ENCODE measurements at places on chromosomes 2 and 18. TPM values are rescaled to one million over a fixed set of nuclear protein-coding genes. Genes with fewer than 3 reads are reported as not detected.

The INHA gene
- total RNA-seq: 0.19 TPM

The CAPN10 gene
- total RNA-seq: 34.0 TPM

The ACSL3 gene
- total RNA-seq: 93.0 TPM

The ACTG2 gene
- total RNA-seq: 53.1 TPM

The PRSS56 gene
- not detected for total RNA-seq

DNA sequence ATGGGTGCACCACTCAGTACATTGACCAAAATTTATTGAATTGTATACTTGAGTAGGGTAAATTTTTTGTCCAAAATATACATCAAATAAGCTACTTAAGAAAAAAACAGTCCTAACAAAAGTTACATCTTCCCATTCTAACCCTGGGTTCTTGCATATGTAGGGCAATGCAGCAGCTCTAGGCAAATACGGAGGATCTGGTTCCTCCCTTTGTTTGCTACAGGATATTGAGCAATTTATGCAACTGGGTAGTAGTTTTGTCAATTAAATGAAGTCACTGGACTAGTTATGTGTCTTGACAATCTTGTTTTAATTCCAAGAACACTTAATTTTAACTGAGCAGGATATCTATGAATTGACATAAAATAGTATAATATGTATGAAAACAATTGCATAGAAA is 1507.2 kb upstream of the PIK3C3 start:
- no peak for DNase-seq

GRCh38 chr2:238507836-238508235 is 81.1 kb downstream of the ASB1 start:
- DNase-seq: no peak

GRCh38 chr2:150767991-150768746 is 280.7 kb upstream of the RND3 start:
- no peak for DNase-seq

DNA sequence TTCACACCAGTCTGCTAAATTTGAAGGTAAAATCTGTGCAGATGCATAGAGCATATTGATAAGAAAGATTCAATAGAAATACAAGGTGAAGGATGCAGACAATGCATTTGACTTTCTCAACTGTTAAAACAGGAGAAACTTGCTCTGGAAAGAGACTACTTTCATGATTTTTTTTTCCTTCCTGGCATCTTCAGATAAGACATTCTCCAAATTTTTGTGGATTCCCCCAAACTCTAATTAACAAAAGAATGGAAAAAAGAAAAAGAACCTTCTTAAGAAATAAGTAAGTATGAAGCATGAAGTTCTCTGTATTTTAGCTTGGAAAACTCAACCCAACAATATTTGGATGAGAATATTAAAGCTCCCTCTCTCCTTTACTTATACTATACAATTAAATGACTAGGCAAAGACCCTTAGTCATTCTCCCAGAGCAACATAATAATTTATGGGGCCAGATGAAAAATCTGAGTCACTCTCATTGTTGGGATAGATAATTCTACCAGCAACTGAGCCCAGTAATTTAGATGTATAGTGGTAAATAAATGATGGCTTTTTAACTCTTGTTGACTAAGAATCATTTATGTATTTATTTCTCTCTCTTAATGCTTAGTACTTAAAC is 298.7 kb upstream of the COL3A1 start:
- DNase-seq: no peak

DNA sequence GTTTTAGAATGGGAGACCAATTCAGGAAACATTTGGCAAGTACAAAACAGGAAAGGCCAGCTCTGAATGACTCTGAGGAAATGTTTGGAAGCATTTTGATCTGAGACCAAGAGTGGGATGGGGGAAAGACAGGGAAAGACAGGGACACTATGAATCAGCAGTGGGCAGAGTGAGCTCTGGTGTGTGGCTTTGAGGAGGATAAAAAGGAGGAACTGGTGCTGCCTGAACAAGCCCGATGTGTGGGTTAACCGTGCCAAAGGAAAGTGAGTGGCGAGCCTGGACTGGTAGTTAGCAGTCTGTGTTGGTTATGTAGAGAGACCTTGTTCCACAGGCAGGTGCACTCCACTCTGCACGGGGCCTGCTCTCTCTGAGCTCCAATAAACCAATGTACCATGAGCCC is 5.3 kb downstream of the MFSD6 start:
- no peak for DNase-seq

- DNase-seq: no peak
Observed at GRCh38 chr2:213317929-213318328, 33.7 kb downstream of the SPAG16 start.

DNA sequence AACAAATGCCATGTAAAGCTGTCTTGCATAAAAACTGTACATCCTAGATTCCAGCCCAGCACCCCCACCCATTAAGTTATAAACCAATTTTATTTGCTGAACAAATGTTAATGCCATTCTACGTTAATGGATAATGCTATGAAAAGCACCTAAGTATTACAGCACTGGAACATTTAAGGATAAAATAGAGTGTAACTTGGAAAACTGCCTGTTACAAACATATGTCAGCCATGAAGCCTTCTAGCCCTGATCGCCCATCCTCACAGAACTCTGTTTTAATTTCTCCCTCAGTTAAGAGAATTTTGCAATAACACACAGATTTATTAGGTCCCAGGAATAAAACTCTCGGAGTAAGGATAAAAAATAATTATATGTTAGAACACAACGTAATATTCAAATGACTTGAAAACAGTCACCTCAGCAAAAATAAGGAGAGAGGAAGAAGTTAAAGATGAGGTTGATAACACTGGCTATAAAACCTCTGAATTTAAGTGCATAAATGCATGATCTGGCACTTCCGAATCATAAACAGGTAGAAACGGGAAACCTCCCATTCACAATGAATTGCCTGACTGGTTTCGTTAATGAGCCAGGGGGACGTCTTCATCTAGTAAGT is 308.7 kb downstream of the AFF3 start:
- no peak for DNase-seq

- no peak for DNase-seq
Observed at GRCh38 chr18:61917818-61918217, 25.0 kb upstream of the RNF152 start.

- DNase-seq: no peak
Observed at GRCh38 chr2:176892676-176893226, 319.8 kb upstream of the HNRNPA3 start.

DNA sequence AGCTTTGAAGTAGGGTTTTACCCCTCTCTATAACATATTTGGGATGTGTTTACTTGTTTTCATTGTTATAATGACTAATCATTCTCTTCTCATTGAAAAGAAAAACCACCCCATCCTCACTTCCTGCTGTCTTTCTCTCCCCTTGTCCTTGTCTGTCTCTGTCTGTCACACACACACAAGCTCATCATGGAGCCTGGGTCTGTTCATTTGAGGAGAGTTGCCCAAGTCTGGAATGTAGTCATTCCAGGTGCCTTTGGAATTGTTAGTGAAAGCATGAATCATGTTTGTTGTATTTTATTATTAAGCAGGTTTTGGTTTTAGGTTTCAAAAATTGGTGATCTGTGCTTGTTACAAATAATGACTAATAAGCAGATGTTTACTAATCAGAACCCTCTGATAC is 133.5 kb upstream of the IL1R2 start:
- no peak for DNase-seq

- DNase-seq: no peak
Observed at GRCh38 chr2:236366397-236366796, 102.2 kb upstream of the ASB18 start.

- peak; percentile 85 for DNase-seq
Observed at GRCh38 chr2:238097988-238098871, 1.9 kb upstream of the ESPNL start.

- DNase-seq: no peak
Observed at GRCh38 chr18:63410792-63411191, 11.5 kb downstream of the VPS4B start.

- no peak for DNase-seq
Observed at GRCh38 chr18:59155153-59155552, 15.5 kb downstream of the SEC11C start.

DNA sequence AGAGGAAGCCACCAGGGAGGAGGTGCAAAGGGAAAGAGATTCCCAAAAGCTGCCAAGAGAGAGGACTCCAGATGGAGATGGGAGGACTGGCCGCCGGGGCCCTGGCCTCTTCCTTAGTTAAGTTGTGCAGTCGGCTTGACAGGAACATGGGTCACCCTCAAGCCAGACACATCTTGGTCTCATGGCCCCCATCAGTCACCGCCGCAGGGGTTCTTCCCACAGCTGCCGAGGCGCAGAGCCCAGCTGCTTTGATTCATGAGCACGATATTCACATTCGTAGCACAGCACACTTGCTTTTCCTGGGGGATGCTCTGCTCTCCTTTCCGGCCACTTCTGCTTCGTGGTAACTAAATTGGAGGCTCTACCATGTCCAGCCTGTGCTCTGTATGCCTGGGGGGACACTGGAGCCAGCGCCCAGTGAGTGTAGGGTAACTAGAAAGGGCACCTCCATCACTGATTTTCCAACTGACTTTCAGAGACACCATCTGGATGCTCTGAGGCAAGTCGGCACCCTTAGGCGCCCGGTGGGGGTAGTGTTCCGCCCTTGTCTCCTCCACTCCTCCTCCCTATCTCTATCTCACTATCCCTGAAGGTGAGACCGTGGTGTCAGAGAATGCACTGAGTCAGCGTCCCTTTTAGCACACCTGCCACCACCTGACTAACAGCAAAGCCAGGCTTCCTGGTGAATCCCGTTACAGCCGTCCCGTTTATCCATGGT is 13.3 kb downstream of the TWIST2 start:
- DNase-seq: no peak

GRCh38 chr2:213016166-213016983 is 135.0 kb downstream of the IKZF2 start:
- no peak for DNase-seq

Data from mucosa of descending colon (tissue), 3 donors.